ENCODE measurements at places on chromosomes 1 and 21.

DNA sequence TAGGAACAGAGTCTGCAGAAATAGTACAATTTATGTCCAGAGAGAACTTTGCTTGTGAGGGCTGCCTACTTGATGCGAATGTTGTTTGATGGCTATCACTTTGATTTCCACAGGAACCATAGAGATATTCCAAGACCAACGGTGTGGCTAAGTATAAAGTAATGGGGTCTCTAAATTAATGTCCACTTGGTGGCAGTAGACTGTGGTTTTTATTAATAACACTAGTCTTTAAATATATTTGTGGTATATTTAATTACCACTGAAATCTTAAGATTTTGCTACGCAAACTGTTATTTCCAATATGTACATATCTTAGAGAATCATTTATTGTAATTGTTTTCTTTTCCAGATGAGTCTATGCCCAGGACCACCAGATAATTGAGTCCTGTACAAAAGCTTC lies 647.9 kb downstream of the PLA2G4A start:
- no peak for DNase-seq

DNA sequence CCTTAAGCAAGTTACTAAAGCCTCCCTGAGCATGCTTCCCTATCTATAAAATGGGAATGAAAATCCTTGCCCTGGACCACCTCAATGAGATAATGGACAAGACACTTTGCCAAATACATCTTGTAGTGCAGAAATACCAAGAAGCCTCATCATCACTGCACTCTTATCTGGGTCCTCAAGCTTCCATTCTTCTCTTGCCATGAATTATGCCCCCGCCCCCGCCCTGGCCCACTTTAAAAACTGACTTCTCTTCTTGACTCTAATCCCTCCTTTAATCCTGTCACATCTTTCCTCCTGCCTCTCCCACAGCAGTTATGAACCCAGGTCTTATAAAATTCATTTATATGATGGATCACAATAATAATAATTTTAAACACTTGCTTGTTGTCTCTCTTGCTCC lies 14.8 kb downstream of the ARHGEF11 start:
- no peak for DNase-seq

GRCh38 chr1:187262731-187263130 lies 434.0 kb downstream of the PLA2G4A start:
- DNase-seq: no peak

DNA sequence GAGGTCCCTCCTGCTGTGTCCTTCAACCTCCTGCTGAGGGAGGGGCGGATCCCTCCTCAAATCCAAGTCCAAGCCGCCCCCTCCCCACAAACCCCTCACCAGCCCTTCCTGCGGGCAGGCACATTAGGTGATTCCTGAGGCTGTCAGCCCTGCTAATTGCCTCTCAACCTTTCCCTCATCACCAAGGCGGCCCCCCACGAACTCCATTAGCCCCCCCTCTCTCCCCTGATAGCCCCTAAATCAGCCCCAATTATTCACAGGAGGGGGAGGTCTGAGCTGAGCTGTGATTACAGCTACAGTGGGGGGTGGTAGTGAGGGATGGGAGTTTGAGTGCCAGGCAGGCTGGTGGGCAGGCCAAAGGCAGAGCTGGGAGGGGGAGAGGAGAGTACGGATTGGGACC lies 5.8 kb upstream of the PEAR1 start:
- no peak for DNase-seq

DNA sequence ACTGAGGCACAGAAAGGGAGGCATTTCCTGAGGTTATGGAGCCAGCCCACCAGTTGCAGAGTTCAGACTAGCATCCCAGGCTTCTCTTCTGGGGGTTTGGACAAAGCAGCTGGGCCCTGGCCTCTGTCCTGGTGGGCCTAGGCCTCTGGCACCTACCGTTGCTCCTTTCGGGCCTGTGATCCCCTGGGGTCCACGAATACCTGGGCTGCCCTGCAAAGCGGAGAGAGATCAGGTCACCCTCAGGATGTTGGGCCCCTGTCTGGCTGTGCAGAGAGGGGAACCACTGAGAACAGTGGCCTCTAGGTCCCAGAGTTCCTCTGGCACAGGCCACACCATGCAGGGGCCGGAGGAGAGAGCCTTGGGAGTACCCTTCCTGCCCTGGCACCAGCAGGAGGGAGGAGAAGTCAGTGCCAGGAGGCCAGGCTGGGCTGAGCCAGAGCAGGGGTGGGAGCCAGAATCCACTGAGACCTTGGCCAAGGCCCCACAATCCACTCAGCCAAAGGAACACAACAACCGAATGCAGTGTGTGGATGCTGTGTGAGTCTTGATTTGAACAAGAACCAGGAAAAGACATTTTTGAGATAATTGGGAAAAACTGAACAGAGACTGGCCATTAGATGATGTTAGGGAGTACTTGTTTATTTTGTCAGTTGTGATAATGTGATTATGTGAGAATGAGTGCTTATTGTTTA lies 8.9 kb downstream of the COL9A2 start:
- DNase-seq: no peak
